Renal cortical epithelial cell (primary cell): ENCODE measurements at places on chromosomes 1 and 21. TPM values are rescaled to one million over a fixed set of nuclear protein-coding genes. Genes with fewer than 3 reads are reported as not detected.
A peak's percentile ranks its signal among the peaks of the same experiment; 100 is the strongest.

- peak; percentile 19 for DNase-seq
These were observed 86.1 kb upstream of the POU3F1 start for GRCh38 chr1:38132681-38133080.

- DNase-seq = peak; percentile 71
These were observed 335.8 kb downstream of the CAMTA1 start for GRCh38 chr1:7120863-7121621.

DNA sequence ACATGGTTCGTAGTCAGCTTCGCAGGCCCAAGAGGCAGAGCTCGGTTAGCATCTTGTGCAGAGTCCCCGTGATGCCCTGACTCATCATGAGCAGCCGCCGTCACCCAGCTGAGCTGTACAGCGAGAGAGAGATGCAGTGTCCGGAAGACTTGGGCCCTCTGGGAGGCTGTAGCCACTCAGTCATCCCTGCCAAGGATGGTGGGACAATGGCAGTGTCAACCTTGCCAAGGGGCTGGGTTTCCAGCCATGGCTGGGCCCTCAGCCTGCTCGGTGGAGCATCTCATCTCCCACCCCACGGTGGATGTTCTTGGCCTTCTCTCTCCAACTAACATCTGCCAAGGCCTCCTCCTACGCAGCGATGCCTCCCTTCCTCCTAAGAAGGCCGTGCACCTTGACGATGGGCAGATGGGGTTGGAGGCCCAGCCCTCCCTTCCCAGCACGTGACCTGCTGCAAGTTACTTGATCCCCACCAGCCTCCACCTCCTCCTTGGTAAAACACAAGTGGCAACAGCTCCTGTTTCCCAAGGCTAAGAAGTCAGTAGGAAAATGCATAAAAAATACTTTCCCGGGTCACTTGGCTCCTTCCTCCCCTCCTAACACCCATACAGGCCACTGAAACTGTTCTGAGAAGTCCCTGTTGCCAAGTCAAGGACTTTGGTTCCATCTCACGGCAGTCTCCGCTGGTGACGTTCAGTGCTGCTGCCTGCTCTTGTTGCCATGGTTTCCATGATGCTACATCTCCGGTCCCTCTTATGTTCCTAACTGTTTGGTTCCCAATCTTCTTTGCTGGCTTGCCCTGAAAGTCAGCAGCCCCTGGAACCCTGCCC lies 384.7 kb upstream of the VAMP3 start:
- no peak for DNase-seq

DNA sequence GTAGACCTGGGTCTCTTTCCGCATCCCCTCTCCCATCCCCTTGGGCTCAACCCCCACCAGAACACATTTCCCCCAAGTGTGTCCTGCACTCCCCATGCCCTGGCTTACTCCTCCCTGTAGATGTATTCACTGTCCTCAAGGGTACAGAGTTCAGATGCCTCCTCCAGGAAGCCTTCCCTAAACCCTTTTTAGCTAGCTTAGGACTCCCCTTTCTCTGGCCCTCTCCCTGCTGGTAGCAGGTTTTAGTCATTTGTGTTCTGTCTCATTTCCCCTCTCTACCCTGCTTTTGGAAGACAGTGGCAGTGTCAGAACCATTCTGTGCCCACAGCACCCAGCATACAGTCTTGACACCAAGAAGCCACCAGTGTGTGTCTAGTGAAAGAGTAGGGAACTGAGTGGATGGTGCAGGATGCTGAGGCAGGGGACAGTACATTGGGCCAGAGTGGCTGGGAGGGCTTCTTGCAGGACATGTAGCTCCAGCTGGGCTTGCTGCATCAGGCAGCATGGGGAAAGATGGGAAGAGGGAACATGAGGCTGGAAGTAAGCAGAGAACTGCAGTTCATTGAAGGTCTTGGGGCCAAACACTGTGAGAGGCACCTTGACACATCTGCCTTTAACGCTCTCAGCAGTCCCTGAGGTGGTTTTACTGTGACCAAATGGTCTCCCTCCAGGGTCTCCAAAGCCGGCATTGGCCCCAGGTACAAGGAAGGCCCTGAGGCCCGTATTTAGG lies 2.5 kb downstream of the FOXO6 start:
- DNase-seq = no peak

The FCRL2 gene
- total RNA-seq = not detected in 2 replicates

The VWA5B1 gene
- total RNA-seq = 0.05 TPM in 1 of 2 replicates, not detected in the other

The NFYC gene
- total RNA-seq = 18.6 and 40.4 TPM in 2 replicates
